ENCODE measurements at places on chromosomes 16 and 17.

DNA sequence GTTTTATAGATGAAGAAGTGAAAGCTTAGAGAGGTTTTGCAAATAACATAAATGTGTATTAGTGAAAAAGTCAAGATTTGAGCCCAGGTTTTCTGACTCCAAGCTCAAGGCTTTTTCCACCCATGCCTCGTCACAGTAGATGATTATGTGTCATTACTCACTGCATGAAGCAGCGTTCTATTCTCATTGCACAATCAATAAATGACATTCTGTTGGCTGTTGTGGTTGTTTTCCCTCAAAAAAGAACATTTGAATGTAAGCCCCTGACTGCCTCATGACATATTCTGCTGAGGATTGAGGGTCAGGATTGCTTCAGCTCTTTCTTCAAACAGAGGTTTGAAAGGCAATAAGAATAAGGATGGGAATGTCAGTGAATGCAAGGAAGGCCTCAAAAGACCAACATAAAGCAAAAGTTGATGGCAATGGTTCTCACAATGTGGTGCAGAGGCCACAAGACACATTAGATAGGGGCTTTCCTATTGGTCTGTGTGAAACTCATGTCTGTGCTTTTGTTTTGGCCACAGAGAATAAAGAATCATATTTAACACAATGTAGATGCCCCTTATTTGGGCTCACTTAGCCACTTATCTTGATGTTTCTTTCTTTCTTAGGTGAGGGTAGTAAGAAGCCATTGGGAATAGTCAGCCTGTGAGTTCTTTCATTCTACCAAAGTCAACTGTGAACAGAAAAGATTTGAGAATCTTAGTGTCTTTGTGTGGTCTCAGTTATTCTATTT lies 5.4 kb upstream of the MMD start:
- DNase-seq: no peak

DNA sequence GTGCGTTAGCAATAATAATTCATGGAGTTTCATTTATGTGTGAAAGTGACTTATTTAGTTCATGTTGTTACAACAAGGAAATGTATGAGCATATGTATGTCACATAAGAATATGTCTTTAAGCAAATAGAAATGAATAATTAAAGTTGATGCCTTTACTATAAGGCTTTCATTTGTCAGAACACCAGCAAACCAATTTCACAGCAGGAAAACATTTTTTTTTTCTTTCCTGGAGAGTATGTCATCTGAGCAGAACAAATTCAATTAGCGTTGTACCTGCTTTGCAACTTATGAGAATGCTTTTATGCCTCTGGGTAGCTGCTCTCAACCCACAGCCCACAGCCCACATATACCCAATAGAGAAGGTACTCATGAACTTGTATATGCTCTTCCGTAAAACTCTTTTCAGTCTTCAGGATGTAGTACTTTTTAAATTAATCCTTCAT lies 26.3 kb upstream of the APOH start:
- DNase-seq: no peak

DNA sequence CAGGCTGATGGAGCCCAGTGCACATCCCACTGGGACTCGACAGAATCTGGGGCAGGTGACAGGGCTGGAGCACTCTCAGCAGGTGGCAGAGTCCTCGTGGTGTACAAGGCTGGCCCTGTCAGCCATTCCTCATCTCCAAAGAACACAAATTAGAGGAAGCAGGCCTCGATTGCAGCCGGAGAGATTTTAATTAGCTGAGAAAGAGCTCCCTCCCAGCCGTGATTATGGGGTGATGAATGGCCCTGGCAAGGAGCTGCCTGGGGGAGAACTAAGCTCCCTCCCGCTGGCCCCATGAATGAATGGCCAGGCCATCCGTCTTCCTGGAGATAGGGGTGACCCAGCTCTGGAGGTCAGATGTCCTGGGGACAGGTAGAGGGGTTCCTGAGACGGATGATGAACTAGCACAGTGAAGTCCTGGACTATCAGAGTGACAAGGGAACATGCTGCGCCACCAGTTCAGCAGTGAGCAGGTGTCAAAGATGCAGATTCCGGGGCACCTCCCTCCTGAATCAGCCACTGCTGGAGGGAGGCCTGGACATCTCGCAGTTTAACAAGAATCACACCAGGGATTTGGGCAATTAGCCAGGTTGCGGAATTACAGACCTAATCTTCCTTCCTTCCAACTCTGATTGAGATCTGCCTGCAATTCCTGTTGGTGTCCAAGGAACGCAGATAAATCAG lies 35.5 kb downstream of the PIMREG start:
- DNase-seq: no peak

DNA sequence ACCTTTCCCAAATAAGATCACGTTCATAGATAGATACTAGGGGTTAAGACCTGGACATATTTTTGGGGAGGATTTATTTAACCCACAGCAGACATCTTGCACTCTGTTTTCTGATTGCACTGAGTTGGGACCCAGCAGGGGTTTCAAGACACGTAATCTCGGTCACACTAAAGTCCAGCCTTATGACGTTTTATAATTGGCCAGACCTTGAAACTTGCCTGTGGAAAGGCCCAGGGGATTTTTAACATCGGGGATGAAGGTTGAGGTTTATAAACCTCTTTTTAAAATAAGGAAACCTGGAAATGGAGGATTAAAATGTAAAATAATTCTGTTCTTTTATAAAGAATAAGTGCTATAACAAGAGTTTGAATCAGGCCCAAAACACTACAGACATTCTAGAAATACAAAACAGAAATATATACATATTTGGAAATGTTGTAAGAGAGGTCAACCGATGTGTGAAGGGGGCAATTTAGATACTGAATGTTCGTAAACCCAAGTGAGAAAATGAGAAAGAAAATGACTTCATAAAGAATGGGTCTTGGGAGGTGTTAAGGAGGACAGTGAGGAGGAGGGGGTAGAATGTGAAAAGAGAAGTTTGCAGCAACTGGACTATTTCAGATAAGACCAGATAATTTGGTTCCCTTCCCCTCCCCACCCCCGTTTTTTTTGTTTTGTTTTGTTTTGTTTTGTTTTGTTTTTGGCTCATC lies 61.1 kb upstream of the NOL11 start:
- no peak for DNase-seq

DNA sequence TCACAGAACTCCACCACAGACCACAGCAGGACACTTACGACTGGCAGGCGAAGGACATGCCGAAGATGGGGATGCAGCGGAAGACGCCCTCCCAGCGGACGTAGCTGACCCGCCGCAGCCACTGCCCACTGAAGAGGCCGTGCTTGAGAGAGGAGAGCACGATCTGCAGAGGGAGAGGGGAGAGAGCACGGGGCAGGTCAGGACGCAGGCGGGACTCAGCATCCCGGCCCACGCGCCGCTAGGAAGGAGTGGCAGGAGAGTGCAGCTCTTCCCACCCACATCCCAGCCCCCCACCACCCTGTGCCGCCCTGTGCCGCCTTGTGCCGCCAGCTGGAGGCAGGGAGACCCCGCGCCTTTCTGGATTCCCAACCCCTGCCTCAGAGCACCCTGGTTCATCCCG lies 14.5 kb downstream of the SLC38A10 start:
- no peak for DNase-seq

GRCh38 chr17:7024402-7024785 lies 1.5 kb downstream of the BCL6B start:
- DNase-seq: no peak
